ENCODE measurements at places on chromosomes 4 and X. TPM values are rescaled to one million over a fixed set of nuclear protein-coding genes. Genes with fewer than 3 reads are reported as not detected.

Gene LRAT
- not detected for total RNA-seq

Gene ITM2A
- total RNA-seq = 43.1 TPM

Gene CSAG3
- not detected for total RNA-seq

Gene PRDM5
- 16.6 TPM for total RNA-seq

Gene FGFBP2
- total RNA-seq = not detected

Gene TGIF2LX
- total RNA-seq = not detected

Gene KLKB1
- 1.6 TPM for total RNA-seq

Gene NMU
- total RNA-seq = not detected

Gene PCDH10
- total RNA-seq = 51.4 TPM

Gene SPANXA1
- not detected for total RNA-seq

Gene BOD1L1
- 53.1 TPM for total RNA-seq

Gene TRPC5OS
- total RNA-seq = not detected

Gene CWH43
- not detected for total RNA-seq

Gene IL9R
- total RNA-seq = 0.14 TPM

Gene VSIG1
- 0.54 TPM for total RNA-seq

Gene AMMECR1
- total RNA-seq = 8.5 TPM

Gene MAPK10
- 28.8 TPM for total RNA-seq

Gene GPR50
- total RNA-seq = not detected

Gene PF4V1
- not detected for total RNA-seq
